ENCODE measurements at places on chromosomes 11 and 22.

DNA sequence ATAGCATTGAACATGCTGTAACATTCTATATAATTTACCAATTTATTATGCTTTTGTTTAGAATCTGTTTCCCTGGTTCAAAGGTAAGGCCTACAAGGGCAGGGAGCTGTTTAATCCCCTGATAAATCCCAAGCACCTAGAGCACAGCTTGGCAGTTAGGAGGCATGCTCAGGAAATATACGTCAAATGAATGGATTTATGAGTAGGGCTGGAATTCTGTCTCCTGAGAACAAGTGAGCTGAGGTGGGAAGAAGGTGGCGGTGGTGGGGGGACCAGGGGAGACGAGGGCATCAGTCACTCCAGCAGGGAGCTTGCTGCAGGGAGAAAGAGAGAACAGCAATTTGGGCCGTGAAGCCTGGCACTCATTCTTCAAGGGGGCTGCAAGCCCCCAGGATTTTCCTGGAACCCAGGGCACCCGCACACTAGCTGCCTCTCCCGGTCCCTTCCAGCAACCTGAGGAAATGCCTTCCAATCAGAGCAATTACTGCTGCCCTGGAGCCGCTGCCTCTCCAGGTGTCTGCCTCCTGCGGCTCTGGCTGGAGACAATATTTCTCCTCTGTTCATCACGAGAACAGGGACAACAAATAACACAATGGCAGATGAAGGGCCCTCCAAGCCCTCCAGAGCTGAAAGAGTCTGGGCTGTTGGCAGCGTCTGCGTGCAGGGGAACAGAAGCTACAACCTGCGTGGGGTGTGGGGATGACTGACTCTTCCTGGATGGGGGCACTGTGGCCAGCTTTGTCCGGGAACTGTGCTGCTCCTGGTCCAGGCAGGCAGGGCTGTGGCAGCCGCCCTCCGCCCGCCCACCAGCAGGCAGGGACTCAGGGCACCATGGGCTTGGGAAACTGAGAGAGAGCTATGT lies 233.4 kb downstream of the ST3GAL4 start:
- no peak for DNase-seq

DNA sequence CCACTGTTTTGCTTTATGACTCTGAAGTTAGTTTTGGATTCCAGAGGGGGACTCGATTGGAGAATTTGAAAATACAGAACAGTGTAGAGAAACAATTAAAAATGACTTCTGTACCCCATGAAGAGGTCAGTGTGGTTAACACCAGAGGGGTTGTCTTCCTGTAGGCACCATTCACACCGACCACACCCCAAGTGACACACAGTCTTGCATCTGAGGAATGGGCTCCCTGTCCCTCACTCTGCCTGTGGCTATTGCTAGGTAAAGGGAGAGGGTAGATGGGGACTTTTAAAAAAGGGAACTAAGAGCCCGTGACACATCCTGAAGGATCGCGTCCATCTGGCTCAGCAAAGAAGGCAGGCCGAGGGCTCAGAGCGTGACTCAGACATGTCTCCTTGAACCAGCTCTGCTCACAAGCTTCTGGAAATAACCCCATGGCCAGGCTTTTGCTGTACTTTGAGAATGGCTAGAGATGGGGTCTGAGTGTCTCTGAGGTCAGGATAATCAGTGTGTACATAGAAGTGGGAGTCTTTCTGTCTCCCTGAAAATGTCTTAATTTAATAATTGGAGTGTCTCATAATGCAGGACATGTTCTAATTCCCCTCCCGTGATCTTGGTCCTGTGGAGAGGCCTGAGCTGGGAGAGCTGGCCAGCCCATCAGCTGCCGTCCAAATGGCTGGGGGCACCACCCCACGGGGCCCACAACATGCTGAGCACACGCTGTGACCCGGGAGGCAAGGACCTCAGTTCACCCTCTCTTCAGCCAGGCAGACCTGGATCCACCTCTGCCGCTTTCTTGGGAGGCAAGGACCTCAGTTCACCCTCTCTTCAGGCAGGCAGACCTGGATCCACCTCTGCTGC lies 39.3 kb downstream of the SGSM1 start:
- DNase-seq, result no peak

DNA sequence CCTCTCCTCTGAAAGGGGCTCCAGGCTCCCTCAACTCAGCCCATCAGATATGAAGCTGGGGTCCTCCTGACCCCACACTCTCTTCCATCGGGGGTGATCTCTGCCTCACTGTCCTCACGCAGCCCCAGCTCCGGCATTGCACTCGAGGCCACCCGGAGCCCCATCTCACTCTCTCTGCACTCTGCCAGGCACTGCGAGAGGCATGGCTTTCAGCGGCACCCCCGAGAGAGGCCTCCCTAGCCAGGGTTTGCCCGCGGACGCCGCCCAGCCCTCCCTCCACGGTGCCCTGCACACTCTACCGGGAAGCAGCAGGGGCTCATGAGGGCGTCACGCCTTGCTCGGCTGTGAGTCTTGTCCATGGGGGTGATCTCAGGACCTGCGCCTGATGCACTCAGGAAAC lies 436.2 kb downstream of the BRD1 start:
- no peak for DNase-seq

DNA sequence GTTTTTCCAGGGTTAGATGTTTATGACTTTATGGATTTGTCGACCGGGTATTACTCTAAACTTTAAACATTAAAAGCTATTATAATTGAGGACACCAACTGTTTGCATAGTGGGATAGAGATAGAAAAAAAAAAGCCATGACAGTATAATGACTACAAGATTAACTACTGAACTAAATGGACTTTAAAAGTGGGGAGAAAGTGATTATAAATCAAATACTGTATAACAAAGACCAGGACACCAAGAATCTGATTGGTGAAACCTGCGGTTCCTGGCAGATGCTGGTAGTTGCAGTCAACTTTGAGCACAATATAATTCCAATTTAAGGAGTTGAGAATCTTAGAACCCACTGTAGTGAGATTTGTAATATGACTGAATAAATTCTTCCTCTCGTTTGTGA lies 2.5 kb downstream of the CRKL start:
- no peak for DNase-seq

- DNase-seq, result no peak
Measured at GRCh38 chr11:118544647-118545010, 13.6 kb downstream of the TMEM25 start.

GRCh38 chr22:31135706-31136105 lies 4.6 kb downstream of the PLA2G3 start:
- DNase-seq, result no peak

- no peak for DNase-seq
Measured at GRCh38 chr22:46349238-46349637, 13.7 kb downstream of the TRMU start.

- peak; percentile 36 for DNase-seq
Measured at GRCh38 chr11:10693509-10694081, at the start of gene IRAG1. TSS of gene IRAG1 (minus strand) at chr11:10693755. CDS start at chr11:10693602, 153 bp downstream.

- DNase-seq, result no peak
Measured at GRCh38 chr22:45321827-45322226, 12.1 kb downstream of the FAM118A start.

DNA sequence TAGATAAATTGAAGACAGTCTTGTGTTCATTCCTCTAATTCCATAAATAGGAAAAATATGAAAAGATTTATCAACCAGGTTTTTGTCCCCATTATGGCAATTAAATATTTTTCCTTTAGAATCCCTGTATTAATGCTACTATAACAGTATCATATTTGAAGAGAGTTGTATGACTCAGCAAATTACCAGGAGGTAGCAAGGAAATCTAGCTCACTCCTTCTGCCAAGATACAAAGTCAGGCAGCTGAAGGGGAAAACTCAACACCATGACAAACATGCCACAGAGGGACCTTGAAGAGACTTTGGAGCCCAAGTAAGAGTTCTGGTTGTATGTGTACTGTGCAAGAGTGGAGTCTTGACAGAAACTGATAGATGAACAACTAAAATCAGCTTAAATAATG lies 143.3 kb downstream of the GUCY1A2 start:
- DNase-seq, result no peak

GRCh38 chr11:125083312-125084056 lies 20.4 kb downstream of the SLC37A2 start:
- DNase-seq, result no peak

DNA sequence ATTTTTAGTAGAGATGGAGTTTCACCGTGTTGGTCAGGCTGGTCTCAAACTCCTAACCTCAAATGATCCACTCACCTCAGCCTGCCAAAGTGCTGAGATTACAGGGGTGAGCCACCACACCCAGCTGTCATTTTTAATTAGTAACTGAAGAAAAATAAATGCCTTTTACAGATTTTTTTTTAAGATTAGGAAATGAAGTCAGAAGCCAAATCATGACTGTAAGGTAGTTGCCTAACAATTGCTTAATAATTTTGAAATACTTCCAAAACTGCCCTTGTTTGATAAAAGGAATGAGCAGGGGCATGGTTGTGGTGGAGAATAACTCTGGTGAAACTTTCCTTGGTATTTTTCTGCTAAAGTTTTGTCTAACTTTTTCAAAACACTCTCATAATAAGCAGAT lies 98.9 kb upstream of the SLC5A12 start:
- no peak for DNase-seq

DNA sequence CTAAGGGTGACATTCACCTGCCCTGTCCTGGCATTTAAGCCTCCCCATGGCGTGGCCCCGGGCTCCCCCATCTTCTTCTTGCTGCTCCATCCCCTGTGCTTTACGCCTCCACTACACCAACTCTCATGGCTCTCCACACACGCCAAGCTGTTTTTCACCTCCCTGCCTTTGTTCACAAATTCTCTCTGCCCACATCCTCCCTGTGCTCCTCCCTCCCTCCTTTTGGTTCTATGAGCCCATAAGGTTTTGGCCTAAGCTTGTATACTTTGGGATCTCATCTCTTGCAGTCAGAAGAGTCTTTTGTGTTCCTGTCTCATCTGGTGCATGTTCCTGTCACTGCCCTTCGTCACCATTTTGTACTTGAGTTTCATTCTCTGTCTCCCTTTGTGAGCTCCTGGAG lies 4.6 kb upstream of the DNAL4 start:
- no peak for DNase-seq

GRCh38 chr11:128524172-128524571 lies 63.2 kb downstream of the ETS1 start:
- DNase-seq, result no peak

- no peak for DNase-seq
Measured at GRCh38 chr11:6598555-6598954, 4.9 kb downstream of the RRP8 start.

DNA sequence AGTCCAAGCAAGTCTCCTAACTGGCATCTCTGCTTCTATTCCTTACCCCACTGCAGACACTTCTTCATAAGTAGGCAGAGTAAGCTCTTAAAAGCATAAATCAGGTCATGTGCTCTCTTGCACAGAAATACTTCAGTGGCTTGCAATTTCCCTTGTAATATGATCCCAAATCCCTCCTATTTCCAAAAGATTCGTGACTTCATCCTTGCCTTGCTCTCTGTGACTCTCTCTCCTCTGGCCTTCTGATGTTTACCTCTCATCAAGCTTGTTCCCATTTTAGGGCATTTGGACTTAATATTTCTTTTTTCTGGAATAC lies 37.4 kb upstream of the NCR3LG1 start:
- DNase-seq, result no peak

DNA sequence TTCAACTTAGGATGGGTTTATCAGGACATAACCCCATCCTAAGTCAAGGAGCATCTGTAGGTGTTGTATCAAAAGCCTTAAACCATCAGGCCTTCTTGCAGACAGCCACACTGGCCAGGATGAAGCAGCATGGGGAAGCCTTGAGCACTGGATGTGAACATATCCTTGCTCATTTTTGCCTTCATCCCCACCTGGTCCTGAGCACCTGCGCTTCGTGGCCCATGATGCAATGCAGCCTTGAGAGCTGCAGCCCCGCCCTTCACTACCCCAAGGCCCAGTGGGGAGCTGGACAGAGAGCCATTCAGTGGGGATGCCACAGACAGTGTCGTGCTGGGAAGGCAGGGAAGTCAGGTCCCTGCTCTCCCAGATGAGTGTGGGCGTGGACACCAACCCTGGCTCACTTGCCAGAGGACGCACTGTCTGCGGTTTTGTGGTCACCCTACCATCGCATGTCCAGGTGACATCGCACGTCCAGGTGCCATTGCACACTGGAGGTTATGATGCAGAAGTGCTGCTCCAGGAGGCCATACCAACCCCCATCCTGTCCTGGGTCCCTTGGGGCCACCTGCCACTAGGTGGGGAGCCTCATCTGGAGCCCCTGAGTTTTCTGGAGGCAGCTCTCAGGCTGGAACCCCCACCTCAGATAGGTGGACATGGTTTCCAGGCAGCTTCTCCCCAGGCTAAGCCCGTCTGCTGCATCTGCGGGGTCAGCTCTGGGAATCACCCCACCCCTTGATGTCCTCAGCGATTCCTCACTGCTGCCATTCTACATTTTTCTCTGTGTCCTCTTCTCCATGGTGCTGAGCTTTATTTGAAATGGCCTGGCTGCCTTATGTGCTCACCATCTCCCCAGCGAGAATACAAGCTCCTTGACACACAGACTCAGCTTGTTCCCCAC lies 14.4 kb downstream of the GNAZ start:
- no peak for DNase-seq

DNA sequence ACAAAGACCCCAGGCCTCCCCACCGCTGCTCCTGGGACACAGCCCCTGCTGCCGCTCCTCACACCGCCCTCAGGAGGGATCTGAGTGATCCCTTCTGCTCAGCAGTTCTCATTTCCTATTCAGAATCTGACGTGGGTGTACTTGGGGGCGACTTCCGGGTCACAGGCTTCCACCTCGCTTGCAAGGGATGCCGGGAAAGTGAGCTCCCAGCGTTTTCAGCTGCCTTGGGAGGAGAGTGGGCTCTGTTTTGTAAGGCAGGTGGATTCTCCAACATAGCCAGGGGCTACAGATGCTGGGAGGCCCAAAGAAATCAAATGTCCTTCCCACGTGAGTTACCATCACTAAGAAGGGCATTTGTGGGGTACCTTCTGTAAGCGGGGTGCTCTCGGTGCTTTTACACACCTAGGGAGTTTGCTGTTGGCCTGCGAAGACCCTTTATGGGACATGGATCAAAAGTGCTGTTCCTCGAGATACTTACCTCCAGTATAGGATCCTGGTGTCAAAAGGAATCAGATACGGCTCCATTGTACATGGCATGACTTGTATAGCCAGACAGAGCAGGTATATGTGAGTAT lies 9.7 kb upstream of the LRRC10B start:
- no peak for DNase-seq

DNA sequence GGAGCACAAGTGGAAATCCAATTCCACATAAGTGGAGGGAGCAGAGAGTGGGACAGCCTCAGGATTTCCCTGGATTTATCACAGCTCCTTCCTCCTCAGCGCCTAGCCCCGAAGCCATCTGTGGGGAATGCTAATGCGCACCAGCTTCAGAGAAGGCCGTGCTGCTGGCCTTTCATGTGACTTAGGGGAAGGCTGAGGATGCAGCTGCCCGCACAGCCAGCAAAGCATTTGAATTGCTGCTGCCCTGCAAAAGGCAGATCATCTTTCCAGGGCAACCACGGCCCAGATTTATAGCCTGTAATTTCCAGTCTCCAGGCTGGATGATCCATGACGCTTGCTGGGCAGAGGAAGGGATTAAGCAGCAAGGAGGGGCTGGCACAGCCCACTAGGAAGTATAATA lies 29.9 kb downstream of the SYN3 start:
- no peak for DNase-seq

DNA sequence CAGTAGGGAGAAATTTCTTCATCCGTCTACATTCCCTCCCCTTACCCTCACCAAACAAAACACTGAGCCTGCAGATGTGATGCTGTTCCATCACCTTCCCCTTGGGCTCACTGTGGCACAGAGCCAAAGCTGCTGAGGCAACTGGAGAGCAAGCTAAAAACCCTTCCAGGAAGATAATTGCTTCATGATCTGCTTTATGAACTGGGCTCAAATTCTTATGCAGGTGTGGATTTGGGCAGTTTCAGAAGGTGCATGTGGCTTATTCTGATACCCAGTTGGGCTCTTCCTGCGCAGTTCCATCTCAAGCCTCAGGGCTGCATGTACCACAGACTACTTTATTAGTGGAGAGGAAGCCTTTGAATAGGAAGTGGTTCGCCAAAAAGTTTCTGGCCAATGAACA lies 58.3 kb downstream of the AAMDC start:
- DNase-seq, result no peak

Measured in anterior cingulate cortex (tissue), 58 donors.